Sciatic nerve (tissue), 2 donors: ENCODE measurements at places on chromosomes 11 and 22. TPM values are rescaled to one million over a fixed set of nuclear protein-coding genes. Genes with fewer than 3 reads are reported as not detected.

GRCh38 chr11:4626207-4627099, 10.8 kb upstream of the OR51D1 start:
- DNase-seq = peak; percentile 70

GRCh38 chr22:33865248-33865647, 55.0 kb downstream of the LARGE1 start:
- no peak for DNase-seq

- no peak for DNase-seq
Observed at GRCh38 chr22:50425179-50425916, 49.5 kb downstream of the SBF1 start.

DNA sequence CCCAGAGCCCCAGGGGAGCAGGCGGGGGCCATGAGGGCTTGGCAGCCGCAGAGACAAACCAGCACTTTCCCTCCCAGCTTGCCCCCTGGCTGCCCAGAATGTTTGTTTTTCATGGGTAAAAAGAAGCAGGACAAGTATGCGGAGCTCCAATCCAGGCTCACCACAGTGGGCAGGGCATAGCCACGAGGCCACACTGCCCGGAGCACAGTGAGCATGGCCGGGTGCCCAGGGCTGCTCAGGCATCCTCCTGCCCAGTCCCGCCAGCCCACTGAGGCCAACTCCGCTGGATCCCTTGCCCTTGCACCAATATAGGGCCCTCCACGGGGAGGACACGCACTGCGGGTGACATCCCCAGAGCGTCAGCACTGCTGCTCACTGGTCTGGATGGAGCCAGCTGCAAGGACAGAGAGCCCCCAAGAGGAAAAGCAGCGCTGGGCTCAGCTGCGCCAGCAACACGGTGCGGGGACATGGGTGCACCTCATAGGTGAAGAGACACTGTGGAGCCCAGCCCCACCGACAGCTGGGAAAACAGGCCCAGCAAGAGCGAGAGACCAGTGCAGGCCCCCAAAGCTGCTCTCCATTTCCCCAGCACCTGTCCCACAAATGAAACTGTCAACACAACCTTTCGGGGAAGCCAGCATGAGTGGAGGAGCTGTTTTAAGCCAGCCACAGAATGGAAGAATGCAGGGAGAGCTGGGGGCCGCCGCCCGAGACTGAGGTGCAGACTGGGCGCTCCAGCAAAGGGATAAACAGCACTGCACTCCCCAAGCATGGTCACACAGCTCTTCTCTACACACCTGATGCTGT, 24.8 kb downstream of the ARVCF start:
- no peak for DNase-seq

DNA sequence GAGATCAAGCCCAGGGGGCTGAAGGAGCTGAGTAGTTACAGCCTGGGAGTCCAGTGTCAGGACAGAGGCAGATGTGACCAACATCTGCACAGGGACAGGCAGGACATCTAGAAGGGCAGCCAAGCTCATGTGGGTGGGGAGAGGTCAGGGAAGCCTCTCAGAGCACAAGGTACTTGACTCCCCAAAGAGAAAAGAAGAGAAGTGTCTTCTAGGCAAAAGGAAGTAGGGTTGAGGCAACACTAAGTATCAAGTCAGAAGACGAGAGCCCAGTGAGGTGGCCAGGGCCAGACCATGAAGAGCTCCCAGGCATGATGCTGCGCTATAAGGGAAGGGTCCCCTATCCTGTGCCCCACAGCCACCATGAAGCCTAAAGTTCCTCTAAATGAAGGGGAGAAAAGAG, 21.5 kb downstream of the RPL27A start:
- no peak for DNase-seq

DNA sequence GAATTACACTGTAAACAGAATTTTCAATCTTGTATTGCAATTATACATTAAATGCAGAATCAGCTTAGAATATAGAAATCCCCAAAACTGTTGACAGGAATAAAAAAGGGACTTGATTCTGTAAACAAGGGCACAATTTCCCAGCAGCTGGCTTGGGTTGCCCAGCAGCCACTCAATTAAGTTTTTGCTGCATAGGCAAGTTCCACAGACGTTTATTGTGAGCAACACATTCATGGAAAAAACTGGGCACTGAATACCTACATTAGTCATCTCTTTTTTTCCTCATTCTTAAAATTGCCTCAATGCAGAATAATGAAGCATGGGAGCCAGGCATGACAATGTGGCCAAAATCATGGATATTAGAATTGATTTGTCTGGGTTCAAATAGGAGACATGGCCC, 421.8 kb upstream of the ANO5 start:
- no peak for DNase-seq

- DNase-seq = no peak
Observed at GRCh38 chr11:115169251-115169650, 335.0 kb downstream of the CADM1 start.

- DNase-seq = no peak
Observed at GRCh38 chr11:16946477-16947282, 67.5 kb downstream of the PLEKHA7 start.

DNA sequence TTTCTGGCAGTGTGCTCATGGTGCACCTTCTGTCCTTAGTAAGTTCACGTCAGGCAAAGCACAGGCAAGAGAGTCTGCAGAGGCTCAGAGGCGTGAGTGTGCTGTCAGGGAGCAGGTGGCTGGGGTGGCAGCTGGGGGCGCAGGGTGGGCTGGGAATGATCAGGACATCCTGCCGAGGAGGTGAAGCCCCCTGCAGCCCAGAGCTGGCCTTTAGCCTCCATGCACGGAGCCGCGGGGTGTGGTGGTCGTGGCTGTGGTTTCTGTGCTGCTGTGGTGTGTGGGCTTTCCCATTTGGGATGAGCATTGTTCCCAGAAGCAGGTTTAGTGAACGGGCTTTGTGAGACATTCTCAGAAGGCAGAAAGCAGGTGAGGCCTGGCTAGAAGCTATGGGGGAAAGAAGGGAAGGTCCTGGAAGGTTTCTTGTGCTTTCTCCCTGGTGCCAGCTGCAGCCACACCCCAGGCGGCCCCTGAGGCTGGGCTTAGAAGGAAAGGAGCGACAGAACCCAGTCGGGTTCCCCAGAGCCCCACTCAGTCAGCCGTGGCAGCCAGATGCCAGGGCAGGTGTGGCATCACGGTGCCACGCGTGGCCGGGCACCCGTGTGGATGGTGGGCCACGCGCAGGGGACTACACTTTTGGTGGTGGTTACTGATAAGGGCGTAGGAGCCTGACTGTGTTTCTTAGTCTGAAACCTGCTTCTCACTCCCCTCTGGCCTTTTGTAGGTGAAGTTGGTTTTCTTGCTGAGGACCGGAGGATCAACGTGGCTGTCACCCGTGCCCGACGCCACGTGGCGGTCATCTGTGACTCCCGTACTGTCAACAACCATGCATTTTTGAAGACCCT, 32.0 kb downstream of the IGHMBP2 start:
- no peak for DNase-seq

GRCh38 chr11:125413226-125413625, 82.8 kb downstream of the FEZ1 start:
- DNase-seq = no peak

DNA sequence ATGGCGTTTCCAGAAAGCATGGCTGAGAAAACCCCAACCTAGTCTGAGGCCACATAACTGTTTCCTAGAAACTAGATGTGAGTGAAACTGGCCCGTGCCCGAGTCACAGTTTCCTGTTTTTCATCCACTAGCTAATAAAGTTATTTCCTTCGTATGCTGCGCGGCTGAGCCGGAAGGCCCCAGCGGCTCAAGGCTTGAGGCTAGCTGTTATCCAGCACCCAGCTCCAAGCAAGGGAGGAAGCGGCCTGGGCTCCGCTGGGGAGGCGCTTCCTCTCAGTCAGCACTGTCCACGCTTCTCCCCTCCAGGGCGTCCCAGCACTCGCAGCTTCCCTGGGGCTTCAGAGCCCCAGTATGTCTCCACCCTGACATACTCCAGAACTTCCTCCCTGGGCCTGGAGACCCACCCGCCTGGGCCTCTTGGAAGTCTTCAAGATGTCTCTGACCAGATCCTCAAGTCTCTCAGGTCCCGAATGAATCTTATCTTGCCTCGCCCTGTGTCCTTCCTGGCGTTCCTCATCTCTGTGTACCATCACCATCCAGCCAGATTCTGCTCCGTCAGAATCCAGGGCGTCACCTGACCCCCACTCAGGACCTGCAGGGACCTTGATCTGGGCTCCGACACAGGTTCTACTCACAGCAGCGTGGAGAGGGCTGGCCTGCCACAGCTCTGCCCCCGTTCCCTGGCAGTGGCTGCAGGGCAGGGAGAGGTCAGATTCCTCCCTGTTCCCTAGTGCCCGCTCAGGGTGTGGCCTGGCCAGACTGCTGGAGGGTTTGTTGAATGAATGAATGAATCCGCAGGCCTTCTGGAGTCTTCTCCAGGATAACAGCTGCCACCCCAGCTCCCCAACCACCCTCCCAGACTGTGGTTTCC, 81.9 kb downstream of the LRRC32 start:
- no peak for DNase-seq

DNA sequence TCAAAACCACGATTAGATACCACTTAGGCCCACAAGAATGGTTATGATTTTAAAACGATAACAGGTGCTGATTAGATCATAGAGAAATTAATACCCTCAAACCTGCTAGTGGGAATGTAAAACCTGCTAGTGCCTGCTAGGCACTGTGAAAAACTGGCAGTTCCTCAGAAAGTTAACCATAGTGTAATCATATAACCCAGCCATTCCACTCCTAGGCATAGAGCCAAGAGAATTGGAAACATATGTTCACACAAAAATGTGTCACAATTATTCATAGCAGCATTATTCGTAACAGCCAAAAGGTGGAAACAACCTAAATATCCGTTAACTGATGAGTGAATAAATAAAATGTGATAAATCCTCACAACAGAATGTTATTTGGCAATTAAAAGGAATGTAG, 122.2 kb upstream of the SYN3 start:
- DNase-seq = no peak

- no peak for DNase-seq
Observed at GRCh38 chr11:47215366-47215910, 664 bp downstream of the DDB2 start.

DNA sequence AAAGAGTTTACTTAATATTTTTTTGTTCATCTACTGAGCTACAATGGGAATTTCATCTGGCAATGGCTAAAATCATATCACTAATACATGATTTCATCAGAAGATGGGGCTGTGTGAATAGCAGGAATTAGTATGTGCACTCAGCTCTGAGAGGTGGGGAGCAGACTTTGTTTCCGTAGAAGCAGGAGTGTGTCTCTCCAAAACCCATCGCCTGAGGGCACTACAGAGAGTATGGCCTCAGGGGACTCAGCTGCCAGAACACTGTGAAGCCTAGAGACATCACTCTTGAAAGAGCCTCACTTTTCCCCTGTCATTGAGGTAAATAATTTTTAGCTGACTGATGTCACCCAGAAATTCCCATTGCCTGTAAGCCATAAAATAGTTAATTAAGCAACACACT, 261.4 kb upstream of the ISX start:
- no peak for DNase-seq

GRCh38 chr11:36398231-36398953, 102.3 kb downstream of the PRR5L start:
- no peak for DNase-seq

DNA sequence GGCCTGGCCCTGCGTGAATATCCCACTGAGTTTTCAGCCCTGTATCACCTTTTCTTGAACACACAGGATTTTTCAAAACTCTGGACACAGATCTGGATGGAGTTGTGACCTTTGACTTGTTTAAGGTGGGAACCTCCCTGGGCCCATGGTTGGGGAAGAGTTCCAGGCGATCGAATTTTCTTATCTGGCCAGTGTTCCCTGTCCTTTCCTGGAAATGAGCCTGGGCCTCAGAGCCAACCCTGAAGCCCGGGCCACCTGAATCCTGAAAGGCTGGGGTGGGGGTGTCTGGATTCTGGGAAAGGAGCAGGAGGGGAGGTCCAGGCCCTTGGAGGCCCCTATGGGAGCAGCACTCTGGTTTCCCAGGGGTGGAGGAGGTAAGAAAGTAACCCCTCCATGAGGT, 29.0 kb downstream of the CAPN1 start:
- no peak for DNase-seq

DNA sequence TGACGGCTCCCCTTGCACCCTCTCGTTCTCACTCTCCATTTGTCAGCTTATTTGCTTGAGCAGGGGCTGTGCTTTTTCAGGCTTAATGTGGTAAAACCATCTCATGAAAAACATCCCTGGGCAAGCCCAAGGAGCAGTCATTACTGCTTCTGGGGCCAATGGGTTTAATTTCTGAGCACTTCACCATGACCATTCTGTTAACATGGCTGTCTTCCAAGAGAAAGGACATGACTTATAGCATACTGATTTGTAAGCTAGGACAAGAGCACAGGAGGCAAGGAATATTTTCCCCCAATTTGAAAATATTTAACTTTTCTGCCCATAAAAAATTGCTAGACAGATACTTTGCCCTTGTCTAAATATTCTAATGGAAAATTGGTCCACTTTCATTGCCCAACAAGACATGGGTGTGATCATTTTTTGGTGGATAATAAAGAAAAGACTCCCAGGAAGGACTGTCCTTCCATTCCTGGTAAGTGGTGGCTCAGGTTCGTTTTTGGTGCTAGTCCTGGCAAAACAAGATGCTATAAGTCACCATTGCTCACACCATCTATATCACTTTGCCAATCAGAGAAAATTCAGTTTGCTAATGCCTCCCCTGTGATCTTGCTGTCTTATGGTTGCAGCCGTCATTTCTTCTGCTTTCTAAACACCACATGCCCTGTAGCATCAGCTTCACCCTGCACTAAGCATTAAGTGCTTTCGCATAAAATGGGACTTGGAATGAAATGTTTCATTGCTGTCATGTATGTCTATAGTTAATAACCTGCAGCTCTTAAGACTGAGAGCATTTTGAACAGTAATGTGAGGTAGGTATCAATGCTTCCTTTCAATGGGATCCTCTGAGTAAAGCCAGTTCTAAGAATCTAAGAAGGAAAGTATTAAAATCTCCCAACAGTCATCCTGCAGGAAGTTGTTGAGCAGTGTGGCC, 108.5 kb downstream of the DBX1 start:
- DNase-seq = no peak

- no peak for DNase-seq
Observed at GRCh38 chr11:108589136-108589535, 4.4 kb downstream of the EXPH5 start.

- DNase-seq = peak; percentile 82
Observed at GRCh38 chr22:38927033-38927781, 30.2 kb upstream of the APOBEC3A start.

DNA sequence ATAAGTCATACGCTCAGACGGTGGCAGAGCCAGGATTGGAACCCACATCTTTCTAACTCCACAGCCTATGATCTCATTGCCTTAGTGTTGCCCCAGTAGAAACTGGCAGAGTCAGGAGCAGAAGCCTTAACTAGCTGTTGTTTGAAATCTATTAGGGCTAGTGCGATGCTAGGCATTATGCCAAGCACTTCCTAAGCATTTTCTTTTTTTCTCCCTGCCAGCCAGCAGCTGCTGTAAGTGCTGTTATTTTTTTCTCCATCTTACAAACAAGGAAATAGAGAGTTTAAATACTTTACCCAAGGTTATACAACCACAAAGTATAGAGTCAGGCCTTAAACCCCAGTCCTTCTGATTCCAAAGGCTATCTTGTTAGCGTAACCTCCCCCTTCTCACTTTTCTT, 161.0 kb upstream of the SORL1-AS1 start:
- DNase-seq = no peak

GRCh38 chr11:131894615-131895544, 524.5 kb downstream of the NTM start:
- no peak for DNase-seq

The MPPED2 gene
- 8.0 TPM for total RNA-seq

The MS4A6A gene
- 87.6 TPM for total RNA-seq

The LRRC74B gene
- total RNA-seq = not detected

The CCDC89 gene
- total RNA-seq = 1.2 TPM

The MMP12 gene
- 0.22 TPM for total RNA-seq

The KRTAP5-10 gene
- not detected for total RNA-seq

The NLRP6 gene
- 0.36 TPM for total RNA-seq
